ENCODE measurements at places on chromosomes 4 and X.

GRCh38 chrX:86237482-86237881 lies 89.2 kb downstream of the DACH2 start:
- no peak for DNase-seq

GRCh38 chrX:110218591-110218990 lies 99.3 kb downstream of the AMMECR1 start:
- no peak for DNase-seq

DNA sequence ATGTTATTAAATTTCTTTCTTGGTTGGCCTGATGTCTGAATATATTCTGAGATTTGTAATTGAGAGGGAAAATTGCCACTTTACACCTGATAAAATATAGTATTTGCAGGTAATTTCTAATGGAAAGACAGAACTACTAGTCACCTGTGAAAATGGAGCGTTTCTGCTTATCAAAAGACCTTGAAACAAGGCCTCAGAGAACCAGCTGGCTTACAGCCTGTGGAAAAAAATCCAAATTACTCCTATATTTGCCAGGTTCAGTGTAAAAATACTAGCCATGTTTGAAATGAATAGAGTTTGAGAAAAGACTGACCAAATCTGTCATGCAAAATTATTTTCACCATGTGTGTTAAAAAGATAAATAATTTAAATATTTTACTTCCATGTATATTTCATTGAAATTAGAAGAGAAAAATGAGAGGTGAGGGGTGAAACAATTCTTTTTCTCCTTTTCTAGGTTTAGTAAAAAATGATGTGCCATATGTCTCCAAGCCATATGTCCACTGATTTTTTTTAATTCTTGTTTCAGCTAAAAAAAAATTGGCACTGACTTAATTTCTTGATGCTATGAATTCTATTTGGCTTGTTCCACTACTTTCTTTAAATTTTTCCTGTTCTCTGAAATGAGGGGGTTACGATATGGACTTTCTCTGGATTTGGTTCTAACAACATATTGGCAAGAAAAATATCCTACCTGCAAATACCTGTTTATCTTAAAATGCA lies 464.9 kb downstream of the GRXCR1 start:
- DNase-seq, result no peak

GRCh38 chrX:20140420-20140819 lies 1.2 kb downstream of the EIF1AX start:
- no peak for DNase-seq

DNA sequence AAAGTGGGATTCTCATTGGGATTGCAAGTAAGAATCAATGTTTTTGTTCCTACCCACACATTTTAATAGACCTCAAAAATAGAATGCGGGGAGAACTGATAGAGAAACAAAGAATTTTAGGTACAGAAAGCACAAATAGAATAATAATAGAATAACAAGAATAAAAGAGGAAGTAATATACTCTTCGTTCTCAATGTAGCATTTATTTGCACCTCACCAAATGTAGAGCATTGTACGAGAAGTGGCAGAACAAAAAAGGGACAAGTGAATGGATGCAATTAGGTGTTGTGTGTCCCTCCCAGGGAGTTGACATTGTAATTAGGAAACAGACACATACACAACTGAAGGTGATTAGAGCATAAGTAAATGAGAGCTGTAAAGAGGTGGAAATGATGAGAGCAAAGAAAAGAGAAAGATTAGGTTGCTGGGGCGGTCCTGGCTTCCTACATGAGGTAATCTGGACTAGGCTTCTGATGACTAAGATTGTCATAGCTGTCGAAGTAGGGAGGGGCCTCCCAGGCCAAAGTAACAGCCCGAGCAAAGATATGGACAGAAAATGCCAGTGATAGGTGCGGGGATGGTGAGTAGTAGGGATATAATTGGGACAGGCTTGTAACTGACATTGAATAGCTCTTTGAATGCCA lies 10.4 kb downstream of the RAB9A start:
- no peak for DNase-seq

- DNase-seq, result no peak
These were observed 81.3 kb upstream of the SCML1 start for GRCh38 chrX:17656035-17656418.

- no peak for DNase-seq
These were observed 332.0 kb downstream of the TENM3 start for GRCh38 chr4:182575225-182575624.

DNA sequence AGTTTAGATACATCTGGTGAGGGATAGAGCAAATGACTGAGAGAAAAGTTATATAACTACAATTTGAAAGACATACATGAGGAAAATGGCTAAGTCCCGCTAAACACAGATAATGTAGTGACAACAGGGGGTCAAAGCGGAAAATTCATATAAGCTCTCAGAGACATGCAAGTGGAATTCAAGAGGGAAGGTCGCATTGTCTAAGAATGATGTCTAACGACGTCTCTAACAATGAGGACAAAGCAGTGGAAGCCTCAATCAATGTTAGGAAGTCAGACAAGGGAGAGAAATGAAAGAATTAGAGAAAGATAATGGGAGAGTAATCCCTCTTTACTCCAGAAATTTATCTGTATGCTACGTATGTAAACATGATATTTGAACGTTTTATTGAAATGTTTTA lies 113.4 kb downstream of the ANTXR2 start:
- DNase-seq, result no peak

- no peak for DNase-seq
These were observed 44.0 kb upstream of the SCD5 start for GRCh38 chr4:82842593-82842992.

DNA sequence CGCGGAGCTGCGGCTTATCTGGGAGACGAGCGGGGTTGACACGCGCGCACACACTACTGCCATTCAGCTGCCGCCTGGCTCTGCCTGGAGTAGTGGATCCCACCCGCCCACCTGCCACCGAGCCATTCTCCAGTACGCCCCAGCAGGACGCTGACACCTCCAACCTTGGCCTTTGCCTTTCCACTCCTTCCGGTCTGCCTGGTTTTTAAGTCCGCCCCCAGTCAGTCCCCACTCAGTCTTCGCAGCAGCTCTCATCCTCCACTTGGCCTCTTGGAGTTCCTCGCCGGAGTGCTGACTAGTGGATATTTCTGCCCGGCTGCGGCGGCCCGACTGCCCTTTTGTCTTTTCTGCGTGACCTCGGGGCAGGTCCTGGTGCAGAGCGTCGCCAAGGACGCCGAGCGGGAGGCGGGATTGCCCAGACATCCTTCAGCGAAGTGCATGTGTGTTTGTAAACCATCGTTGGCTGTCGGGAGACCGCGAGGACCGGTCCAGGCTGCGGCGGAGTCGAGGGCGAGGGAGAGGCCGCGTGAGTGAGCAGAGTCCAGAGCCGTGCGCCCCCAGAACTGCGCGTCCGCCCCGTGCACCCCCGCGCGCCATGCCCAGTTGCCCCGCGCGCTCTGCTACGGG lies 1.1 kb downstream of the SLIT2 start:
- DNase-seq, result no peak

DNA sequence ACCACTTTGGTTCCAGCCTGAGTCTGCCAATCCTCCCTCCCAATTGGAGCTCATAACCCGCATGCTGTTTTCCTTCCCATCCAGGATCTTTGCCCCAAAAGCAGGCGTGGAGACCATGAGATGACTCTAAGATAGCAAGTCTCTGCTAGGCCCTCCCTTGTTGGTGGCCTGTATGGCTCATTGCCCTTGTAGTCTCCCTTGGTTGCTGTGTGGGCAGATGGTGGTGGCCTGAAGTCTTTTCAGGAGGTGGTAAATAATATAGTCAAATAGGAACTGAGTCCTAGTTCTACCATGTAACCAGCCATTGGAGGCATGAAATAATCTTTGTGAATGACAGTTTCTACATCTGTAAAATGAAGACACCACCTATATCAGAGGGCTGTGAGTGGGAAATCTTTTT lies 1.2 kb downstream of the ATP6AP1 start:
- no peak for DNase-seq
